ENCODE measurements at places on chromosomes 5 and 9.

DNA sequence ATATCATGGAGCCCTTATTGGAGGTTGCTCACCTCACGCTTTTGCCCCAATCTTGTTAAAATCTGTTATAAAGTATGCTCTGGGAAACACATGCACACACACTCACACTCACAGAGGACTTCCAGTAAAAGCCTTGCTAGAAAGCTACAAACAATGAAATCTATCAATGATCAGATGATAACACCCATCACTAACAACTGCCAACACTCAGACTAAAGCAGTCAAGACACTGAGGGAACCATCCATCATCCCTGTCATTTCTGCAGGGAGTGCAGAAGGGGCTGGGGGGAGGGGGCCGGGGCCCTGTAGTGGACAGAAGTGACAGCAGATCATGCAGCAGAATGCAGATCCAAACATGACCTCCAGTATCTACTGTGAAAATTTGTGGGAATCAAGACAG is 179.1 kb downstream of the AOPEP start:
- no peak for DNase-seq

- no peak for DNase-seq
Observed at GRCh38 chr5:6003040-6003825, 375.1 kb downstream of the MED10 start.

DNA sequence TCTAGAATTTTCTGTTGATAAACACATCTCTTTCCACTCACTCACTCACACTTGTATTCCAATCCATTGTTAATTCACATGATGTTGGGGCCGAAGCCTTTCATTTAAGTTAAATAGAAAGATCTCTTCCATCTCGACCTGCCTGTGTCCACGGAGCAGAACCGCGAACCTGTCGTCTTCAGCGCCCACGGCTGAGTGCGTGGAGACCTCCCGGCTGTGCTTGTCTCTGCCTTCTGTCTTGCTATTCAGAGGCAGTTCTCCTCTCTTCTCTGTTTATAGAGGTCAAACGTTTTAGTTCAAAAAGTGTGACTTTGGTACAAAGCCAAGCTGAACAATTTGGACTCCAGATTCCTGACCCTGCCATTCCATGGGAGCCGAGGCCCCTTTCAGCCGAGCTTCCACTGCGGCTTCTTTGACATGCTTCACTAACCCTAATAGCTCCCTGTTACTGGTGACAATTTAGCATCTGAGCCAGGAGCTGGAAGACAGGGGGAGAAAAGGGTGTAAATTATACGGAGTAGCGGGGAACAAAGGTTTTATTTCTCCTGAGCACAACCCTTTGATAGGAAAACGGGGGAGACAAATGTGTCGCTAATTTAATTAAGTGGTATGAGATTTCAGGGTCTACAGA is 314.4 kb upstream of the IRX4 start:
- DNase-seq: no peak

GRCh38 chr5:77129391-77129990 is 42.4 kb upstream of the ZBED3 start:
- DNase-seq: peak; percentile 25

GRCh38 chr9:33273972-33274328 is 9.1 kb downstream of the CHMP5 start:
- DNase-seq: no peak

- no peak for DNase-seq
Observed at GRCh38 chr5:39091940-39092580, 17.9 kb upstream of the RICTOR start.

DNA sequence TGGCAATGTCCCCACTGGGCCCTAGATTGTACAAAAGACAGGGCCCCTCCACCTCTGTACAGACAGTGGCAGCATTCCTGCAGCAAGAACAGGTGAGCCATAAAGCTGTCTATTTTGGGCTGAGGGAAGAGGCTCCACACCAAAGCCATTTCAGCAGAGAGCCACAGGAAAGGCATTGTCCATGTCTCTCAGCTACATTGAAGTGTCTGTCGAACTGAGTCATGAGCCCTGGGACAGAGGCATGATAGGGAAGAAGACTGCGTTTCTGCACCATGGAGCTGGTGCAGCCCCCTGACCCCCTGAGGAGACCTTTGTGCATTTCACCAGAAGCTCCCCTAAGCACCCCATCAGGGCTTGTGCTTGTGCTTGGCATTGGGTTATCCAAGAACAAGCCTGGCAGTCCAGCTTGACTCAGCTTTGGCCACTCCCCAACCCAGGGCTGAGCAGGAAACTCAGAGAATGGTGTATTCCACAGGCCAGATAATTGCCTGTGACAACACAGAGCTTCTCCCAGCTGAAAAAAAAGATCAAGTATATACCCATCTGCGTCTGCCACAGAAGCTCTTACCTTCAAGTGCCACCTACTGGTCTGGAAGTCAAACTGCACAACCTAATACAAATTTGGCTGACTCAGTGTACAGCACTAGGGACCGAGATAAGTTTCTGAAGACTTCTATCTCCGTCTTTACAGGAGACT is 5.9 kb upstream of the FRMD3 start:
- DNase-seq: peak; percentile 47

Measured in NCI-H2081 (cell line).